D341Med (cell line): ENCODE measurements at places on chromosomes 11 and 22.
A peak's percentile ranks its signal among the peaks of the same experiment; 100 is the strongest.

DNA sequence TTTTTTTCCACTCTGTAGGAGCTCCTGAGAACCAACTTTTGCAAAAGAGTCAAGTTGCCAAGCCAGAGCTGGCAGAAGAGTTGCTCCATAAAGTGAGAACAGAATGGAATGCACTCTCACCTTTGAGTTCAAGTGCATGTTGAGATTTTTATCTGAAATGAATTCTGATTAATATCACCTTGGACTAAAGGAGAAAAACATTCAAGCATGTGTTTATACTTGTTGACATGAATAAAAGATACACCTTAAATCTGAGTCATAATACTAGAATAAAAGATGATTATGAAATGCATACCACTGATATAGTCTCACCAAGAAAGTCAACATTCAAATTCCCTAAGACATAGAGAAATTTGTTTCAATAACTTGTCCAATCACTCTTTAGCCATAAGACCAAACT lies 37.8 kb downstream of the ARL14EP start:
- DNase-seq: no peak

DNA sequence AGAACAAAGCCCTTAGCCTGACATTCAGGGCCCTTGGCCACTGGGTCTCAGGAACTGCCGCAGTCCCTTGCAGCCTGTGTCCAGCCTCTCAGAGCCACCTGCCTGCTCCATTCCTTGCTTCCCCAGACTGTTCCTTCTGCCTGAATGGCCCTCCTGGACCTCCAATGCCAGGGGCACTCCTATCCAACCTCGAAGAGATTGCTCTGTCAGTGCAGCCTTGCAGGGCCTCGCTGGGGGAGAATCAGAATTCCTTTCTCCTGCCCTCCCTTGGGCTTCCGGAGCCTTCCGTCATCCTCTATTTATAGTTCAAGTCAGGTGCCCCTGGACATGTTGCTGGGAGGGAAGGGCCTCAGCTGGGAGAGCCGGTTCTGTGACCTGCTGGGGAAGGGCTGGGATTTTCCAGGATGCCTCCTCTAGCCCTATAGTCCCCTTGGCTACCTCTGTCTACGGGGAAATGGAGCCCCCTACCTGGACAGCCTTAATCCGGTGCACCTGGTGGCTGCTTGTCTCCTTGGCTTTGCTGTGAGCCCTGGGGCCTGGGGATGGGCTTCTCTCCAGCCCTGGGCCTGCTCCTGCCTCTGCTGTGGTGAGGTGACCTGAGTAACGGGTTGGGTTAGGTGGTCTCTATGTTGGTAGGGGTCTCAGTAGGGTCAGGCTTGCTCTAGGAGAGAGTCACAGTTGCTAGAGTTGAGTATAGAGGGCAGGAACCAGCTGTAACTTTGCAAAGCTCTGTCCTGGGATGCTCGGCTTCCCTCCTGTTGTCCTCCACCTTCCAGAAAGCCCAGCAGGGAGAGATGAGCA lies 45.9 kb upstream of the SYT7 start:
- DNase-seq: no peak

- no peak for DNase-seq
These were observed 50.7 kb downstream of the ZNRF3 start for GRCh38 chr22:28934026-28934425.

- no peak for DNase-seq
These were observed 51.4 kb upstream of the ADORA2A start for GRCh38 chr22:24376002-24376401.

- DNase-seq: peak; percentile 71
These were observed 24.5 kb downstream of the MCHR1 start for GRCh38 chr22:40703736-40704135.

- DNase-seq: no peak
These were observed 104.2 kb upstream of the DRD2 start for GRCh38 chr11:113579292-113579940.

GRCh38 chr11:123413636-123414035 lies 16.4 kb upstream of the GRAMD1B start:
- DNase-seq: no peak

GRCh38 chr22:49240016-49240380 lies 587.7 kb downstream of the BRD1 start:
- peak; percentile 8 for DNase-seq

DNA sequence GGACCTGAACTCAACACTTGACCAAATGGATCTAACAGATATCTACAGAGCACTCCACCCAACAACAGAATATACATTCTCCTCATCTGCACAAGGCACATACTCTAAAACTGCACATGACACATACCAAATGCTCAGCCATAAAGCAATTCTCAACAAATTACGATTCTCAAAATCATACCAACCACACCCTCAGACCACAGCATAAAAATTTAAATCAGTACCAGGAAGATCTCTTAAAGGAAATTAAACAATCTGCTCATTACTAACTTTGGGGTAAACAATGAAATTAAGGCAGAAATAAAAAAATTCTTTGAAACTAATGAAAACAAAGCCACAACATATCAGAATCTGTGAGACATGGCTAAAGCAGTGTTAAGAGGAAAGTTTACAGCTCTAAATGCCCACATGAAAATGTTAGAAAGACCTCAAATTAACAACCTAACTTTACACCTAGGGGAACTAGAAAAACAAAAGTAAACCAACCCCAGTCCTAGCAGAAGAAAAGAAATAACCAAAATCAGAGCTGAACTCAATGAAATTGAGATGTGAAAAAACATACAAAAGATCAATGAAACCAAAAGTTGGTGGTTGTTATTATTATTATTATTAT lies 37.2 kb downstream of the TMEM123 start:
- DNase-seq: no peak

- DNase-seq: no peak
These were observed 32.7 kb downstream of the NARS2 start for GRCh38 chr11:78542007-78542406.

DNA sequence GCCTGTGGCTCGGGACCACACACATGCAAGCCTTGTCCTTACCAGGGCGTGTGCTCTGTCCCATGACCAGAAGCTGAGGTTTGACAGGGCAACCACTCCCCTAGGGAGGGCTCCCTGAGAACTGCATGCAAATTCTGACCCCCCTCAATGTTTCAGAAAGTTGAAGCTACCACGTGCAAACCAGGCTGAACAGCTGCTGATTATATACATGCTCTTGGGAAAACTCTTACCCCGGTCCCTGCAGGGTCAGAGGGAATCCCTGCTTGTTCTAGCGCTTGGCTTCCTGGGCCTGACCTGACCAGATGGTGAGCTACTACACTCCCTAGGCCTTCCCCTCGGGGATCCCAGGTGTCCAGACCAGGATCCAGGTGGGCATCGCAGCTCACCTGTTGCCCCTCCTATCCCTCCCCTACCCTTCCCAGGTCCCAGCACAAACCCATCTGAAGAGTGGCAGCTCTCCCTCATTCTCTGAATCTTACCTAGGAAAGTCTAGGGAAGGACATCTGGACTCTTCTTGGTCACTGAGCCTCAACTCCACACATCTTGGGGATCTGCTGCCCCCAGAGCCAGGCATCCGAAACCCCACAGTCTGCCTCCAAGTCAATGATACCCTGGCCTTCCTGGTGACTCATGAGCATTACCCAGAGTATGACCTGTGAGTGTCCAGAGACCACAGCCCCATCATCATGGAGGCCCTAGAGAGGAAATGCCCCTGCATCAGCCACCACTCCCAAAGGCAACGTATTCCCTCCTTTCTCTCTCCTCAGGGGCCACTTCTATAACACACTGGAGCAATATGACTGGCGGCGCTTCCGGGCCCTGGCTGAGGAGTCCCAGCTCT lies 61.5 kb downstream of the BTG4 start:
- DNase-seq: no peak

GRCh38 chr11:69086152-69087132 lies 37.7 kb downstream of the TPCN2 start:
- no peak for DNase-seq

GRCh38 chr22:33438273-33438672 lies 380.1 kb upstream of the SYN3 start:
- no peak for DNase-seq

- no peak for DNase-seq
These were observed 1005.1 kb downstream of the BRD1 start for GRCh38 chr22:48822278-48823233.

DNA sequence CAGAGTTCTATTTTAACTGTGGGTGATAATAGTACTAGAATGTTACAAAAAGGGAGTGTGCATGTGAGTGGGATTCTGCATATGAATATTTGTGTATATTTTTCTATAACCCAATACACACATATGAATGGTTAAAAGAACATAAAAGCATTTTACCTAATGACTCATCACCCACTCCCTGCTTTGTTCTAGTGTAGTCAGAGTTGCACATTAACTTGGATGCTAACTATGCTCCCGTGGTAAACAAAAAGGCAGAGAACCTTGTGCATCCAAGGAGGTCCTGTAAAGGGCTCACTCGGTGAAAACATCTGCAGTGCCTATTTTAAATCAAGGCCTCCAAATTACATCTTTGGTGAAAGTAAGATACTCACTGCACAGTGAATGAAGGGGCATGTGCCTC lies 1289.4 kb downstream of the LRRC4C start:
- DNase-seq: no peak

- DNase-seq: no peak
These were observed 84.4 kb downstream of the OR5AK2 start for GRCh38 chr11:57073128-57073527.

- no peak for DNase-seq
These were observed 49.3 kb upstream of the IGLL5 start for GRCh38 chr22:22838148-22838786.

- no peak for DNase-seq
These were observed 17.7 kb upstream of the IL2RB start for GRCh38 chr22:37167176-37167980.

GRCh38 chr11:117843666-117844484 lies 19.3 kb upstream of the FXYD2 start:
- peak; percentile 78 for DNase-seq

GRCh38 chr22:29470159-29470855 lies 9.7 kb upstream of the NEFH start:
- DNase-seq: peak; percentile 68

GRCh38 chr11:115153135-115153534 lies 351.1 kb downstream of the CADM1 start:
- DNase-seq: no peak

- peak; percentile 36 for DNase-seq
These were observed 14.5 kb upstream of the GAB2 start for GRCh38 chr11:78432058-78432515.

DNA sequence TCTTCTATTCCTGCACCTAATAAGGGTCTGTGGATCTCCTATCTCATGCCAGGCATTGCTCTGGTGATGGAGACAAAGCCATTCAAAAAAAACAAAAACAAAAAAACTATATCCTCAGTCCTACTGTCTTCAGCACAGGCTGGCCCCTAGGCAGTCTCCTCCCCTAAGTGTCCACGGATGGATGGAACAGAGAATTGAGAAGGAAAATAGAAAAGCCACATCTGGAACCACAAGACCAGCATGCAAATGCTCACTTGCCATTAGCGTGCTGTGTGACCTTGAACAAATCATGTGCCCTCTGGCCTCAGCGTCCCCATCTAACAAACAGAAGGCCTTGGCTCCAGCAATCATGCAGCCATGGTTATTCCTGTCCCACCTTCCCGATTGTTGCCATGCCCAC lies 32.7 kb upstream of the CD82 start:
- DNase-seq: no peak

- no peak for DNase-seq
These were observed 89.8 kb upstream of the RTL6 start for GRCh38 chr22:44587737-44588310.

- no peak for DNase-seq
These were observed 83.9 kb downstream of the OR5AK2 start for GRCh38 chr11:57072640-57073039.

- DNase-seq: no peak
These were observed 6.7 kb upstream of the NLRX1 start for GRCh38 chr11:119161871-119162270.

DNA sequence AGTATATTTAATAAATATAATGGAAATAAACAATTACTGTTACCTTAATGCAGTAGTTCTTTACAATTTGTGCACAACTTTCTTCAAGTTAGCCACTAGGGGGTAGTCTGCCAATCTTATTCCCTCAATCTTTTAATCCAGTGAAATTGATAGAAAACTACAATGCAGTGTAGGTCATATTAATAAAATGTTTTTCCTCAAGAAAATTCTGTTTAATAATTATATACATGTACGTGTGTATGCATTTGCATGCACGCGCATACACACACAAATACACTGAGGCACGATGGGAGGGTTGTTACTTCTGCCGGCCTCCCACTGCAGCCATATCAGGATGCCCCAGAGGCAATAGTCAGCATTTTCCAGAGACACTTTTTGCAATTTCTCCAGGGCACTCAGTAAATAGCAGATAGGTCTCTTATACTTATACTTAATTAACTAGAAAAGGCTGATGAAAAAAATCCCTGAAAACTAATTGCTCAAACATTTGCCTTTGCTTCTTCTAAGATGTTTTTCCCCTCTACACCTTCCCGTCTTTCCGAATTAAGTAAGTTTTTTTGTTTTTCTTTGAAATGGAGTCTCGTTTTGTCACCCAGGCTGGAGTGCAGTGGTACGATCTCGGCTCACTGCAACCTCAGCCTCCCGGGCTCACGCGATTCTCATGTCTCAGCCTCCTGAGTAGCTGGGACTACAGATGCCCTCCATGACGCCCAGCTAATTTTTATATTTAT lies 3.1 kb downstream of the GAB2 start:
- DNase-seq: no peak

DNA sequence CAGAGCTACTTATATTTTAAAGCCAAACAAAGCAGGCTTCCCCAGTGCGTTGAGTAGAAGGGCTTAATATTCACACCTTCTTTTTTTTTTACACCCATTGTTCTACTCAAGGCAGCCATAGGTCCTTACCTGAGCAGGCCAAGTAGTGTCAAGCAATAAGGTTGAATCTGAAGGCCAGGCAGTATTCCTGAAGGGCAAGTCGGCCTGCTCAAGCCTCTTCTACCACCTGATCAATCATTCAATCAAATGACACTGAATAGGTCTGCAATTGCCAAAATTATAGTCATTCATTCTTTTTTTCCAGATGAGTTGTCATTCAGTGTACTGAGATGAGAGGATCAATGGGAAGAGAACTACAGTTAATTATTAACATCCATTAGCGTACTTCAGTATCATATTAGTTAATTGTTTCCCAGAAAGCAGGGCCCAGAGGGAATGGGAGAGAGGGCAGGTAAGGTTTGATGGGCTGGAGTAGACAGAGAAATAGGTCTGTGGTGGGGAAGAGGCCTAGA lies 11.9 kb upstream of the PPP2R1B start:
- no peak for DNase-seq

DNA sequence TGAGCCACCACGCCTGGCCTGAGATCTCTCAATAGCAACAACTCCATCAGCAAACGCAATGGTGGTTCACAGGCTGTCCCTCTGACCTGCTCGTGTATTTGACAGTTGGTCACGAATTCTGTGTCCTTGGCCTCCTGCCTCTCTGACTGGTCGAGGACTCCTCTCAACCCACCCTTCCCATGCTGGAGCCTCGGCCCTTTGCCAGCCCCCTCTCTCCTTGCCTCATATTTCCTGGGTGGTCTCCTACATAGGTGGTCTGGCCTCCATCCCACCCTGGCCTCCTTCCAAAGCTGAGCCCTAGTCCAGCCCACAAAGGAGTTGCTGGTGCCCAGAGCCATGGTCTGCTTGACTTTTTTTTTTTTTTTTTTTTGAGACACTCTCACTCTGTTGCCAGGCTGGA lies 11.4 kb upstream of the A4GALT start:
- DNase-seq: no peak
